ENCODE measurements at places on chromosomes 16 and 17. TPM values are rescaled to one million over a fixed set of nuclear protein-coding genes. Genes with fewer than 3 reads are reported as not detected.

DNA sequence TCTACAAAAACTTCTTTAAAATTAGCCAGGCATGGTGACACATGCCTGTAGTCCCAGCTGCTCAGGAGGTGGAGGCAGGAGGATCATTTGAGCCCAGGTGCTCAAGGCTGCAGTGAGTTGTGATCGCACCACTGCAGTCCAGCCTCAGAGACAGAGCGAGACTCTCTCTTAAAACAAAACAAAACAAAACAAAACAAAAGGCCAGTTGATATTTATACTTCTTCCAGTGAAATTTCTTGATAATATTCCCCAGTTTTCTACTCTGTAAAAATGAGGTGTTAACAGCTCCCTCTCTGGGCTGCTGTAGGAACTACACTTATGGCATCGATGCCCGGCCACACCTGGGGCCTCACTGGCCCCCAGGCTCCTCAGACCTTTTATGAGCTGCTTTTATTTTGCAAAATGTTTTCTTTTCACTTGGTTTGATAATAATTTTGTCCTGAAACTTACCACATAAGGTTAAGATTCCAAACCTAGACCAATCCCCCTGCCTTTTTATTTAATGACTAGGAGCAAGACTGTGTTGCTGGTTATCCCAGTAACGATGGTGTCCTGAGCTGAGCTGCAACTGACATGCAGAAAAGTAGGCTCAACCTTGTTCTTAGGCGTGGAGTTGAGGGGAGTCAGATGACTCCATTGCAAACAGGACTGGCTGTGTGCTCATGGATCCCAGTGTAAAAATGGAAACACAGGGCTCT lies 17.6 kb downstream of the MAPK8IP3 start:
- peak; percentile 41 for ATAC-seq

The SLFN14 gene
- not detected for total RNA-seq

The PTGES3L gene
- 0.28 TPM for total RNA-seq

- ATAC-seq = no peak
These were observed 4.3 kb downstream of the SPATA2L start for GRCh38 chr16:89697161-89697615.

The KCNH6 gene
- total RNA-seq = not detected
